ENCODE measurements at places on chromosomes 6 and 20.

GRCh38 chr6:12622566-12622965 is 94.0 kb upstream of the PHACTR1 start:
- no peak for DNase-seq

DNA sequence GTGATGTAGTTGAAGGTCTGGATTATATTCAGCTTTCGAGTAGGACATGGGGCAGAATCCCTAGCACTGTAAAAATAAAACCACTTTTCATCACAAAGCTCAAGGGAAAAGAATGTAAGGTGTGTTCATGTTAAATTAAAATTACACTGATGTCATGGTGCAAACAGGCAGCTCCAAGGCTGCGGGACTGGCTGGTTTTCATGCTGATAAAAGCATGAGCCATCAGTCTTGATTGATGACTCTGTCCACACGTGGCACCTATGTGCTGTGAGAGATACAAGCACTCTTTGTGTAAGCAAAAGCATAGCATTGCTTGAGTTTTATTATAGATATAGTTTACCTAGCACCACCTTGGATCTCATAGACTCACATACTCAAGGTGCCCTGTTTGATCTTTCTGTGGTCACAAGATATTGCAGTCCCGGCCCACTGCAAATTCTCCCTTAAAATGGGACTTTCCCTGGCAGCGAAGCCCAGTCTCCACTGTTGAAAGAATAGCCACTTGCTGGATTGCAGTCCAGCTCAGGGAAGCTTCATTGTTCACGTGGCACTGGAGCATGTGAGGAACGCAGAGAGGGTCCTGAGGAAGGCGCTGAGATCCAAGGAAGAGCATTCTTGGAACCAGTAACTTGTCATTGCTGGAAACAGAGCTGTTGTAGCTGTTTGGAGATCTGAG is 90.6 kb downstream of the TIAM2 start:
- no peak for DNase-seq

GRCh38 chr6:87498048-87498447 is 25.3 kb downstream of the SLC35A1 start:
- no peak for DNase-seq

GRCh38 chr20:63702036-63702665 is 5.6 kb downstream of the ARFRP1 start:
- DNase-seq: no peak

GRCh38 chr6:24901698-24902328 is 33.9 kb downstream of the RIPOR2 start:
- DNase-seq: no peak

- no peak for DNase-seq
Measured at GRCh38 chr6:27806981-27807440, 105.2 kb downstream of the OR2B2 start.

DNA sequence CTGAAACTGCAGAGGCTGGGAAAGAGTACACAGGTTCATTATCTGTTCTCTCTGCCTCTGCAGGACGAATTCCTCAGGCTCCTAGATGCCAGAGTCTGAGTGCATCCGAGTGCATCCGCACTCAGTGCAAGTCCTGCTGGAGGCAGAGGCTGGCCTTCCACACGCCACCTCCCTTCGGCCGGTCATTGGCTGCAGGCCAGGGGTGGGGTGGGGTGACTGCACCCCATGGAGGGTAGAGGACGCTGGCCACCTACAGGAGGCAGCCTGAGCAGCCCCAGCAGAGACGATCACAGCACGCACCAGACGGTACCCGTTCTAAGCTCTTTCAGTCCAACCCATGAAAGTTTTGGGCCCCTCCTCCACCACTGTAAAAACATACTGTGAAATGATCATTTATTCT is 11.7 kb downstream of the SFT2D1 start:
- peak; percentile 12 for DNase-seq

DNA sequence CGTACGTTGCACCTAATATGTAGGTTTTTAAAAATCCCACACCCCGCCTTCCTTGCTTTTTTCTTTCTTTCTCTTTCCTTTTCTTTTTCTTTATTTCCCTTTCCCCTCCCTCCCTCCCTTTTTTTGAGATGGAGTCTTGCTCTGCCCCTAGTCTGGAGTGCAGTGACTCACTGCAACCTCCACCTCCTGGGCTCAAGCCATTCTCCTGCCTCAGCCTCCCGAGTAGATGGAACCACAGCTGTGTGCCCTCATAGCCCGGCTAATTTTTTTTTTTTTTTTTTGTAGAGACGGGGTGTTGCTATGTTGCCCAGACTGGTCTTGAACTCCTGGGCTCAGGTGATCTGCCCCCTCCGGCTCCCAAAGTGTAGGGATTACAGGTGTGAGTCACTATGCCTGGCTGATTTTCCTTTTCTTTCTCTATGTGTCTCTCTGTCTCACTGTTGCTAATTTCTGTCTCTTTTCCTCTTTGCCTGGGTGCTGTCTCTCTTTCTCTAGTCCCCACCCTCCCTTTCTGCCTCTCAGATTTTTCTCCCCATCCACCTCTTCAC is 61.2 kb downstream of the SRC start:
- DNase-seq: no peak

DNA sequence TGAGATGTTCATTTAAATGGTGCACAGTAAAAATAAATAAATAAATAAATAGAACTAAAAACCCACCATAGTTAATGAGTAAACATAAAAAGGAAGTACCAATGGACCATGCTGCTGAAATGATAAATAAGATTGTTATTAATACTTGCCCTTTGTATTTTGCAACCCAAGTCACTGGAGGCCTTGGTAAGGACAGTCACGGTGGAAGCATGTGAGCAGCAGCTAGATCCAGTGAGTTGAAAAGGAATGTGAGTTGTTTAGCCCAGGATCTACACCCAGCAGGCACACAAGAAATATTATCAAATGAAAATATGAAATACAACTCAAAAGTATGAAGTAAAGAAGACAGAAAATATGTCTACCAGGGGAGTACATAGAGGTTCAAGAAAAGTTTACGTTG is 6.7 kb downstream of the LGSN start:
- DNase-seq: no peak

DNA sequence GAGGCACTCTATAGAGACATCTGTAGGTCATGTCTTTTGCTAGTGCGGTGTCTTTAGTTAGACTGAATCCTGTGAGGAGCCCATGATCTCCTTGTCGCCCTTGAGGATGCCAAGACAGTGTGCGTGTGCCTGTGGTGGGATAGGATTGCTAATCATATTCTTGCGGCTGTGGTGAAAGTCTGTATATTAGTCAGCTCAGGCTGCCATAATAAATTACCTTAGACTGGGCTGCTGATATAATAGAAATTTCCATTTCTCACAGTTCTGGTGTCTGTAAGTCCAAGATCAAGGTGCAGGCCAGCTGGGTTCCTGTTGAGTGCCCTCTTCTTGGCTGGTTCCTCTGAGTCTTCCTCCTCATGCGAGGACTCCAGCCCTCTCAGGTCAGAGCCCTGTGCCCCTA is 141.2 kb downstream of the JARID2 start:
- no peak for DNase-seq

DNA sequence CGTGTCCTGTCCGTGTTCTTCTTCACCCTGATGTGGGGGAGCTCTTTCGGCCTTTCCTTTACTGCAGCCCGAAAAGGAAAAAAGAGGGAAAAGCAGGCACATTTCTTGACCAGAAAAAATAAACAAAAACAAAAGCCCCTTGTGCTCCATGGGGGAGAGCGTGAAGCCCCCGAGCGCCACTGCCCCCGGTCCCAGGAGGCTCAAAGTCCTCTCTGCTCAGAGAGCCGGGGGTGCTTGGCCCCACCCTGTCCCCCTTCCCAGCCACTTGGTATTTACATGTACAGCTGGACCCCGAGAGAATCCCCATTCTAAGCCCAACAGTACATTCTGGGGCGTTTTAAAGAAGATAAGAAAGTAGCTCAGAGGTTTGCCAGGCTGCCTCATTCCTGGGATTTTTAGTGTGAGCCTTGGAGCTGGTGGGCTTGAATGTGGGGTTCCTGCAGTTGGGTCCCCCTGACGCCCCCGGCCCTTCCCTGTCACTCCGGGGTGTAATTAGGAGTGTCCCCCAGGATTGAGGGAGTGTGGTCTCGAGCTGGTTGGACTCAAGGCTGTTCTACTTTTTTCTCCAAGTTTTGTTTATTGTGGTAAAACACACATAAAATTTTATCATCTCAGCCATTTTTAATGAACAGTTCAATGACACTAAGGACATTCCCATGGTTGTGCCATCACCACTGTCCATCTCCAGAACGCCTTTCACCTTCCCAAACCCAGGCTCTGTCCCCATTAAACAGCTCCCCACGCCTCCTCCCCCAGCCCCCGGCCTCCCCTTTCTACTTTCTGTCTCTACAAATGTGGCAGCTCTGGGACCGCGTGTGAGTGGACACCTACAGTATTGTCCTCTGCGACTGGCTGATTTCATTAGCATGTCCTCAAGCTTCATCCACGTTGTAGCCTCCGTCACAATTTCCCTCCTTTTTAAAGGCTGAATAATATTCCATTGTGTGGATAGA is 55.7 kb upstream of the BHLHE23 start:
- DNase-seq: no peak

GRCh38 chr6:804317-804716 is 111.4 kb upstream of the EXOC2 start:
- DNase-seq: no peak

DNA sequence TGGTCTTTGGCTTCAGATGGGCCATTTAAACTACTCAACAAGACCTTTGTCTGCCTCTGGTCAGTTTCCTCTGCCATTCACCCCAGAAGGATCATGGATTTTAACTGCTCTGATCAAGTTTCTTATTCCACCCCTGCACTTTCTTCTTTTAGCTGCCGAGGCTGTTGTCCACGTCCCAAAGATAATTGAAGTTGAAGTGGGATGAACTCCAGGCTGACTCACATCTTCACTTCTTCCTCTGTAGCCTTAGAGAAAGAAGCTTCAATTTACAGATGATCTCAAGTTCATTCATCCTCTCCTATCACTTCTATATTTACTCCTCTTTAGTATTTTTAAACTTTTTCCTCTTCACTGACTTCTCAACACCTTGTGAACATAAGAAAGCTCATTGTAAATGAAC is 651.6 kb downstream of the UTRN start:
- no peak for DNase-seq

GRCh38 chr6:151240036-151240685 is 394 bp downstream of the AKAP12 start:
- peak; percentile 78 for DNase-seq

DNA sequence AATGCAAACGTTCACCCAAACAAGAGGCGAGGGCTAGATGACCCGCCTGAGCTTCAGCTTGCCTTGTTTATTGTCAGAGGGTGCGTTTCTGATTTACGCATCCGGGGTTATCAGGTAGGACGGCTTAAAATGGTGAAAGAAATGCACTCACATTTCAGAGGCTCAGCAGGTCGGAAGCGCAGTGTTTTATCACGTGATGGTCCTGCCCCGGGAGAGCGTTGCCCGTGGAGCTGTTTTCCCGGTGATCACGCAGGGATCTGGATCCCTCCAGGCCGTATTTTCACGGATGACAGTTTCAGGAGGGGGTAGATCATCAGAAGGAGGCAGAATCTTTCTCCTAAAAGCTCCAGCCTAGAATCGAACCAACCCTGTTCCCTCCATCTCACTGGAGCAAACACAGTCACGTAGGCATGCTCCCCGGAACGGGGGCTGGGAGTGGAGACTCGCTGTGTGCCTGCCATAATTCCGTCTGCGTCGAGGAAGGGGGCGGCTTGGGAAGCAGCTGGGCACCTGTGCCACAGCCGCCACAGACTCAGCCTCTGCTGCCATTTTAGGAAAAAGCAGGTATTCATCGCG is 121.7 kb downstream of the SMOC2 start:
- DNase-seq: no peak

DNA sequence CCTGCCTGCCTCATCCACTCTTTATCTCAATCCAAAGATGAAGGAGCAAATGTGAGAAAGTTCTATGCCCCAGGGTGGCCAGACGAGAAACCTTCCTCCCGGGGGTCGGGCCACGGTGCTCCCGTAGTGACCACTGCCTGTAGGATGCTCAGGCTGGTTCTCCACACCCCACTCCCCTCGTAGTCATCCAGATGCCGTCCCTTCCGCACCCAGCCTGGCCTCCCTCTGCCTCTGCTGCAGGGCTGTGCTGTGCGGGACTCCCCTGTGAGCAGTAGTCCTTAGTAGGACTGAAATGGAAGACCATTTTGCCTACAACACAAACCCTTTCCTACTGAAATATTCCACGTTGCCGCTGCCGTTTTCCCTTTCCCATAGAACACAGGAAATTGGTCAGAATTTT is 2.0 kb downstream of the TMC2 start:
- DNase-seq: no peak

- no peak for DNase-seq
Measured at GRCh38 chr6:116127771-116128493, 2.0 kb upstream of the COL10A1 start.

All from fibroblast of the conjunctiva (primary cell).